CD4-positive, alpha-beta T cell treated with Interferon alpha-2 for 1 hour (primary cell): ENCODE measurements at places on chromosomes 1 and 21.

GRCh38 chr1:213976665-213977485 is 10.9 kb upstream of the PROX1 start:
- no peak for DNase-seq

DNA sequence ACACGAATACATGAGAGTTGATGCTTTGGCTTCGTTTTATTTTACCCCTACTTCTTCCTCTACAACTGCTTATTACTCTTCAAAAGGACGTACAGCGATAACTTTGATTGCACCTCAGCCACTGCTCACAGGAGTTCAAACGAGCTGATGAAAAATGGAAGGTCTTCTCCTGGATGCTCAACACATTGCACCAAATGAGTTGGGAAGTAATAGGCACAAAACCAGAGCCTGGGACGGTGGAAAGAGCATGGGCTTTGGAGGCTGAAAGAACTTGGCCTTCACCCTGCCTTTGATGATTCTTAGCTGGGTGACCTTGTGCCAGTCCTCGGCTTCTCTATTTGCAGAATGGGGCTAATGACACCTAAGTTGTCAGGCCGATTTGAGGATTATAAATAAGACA is 4.8 kb downstream of the CD53 start:
- no peak for DNase-seq

DNA sequence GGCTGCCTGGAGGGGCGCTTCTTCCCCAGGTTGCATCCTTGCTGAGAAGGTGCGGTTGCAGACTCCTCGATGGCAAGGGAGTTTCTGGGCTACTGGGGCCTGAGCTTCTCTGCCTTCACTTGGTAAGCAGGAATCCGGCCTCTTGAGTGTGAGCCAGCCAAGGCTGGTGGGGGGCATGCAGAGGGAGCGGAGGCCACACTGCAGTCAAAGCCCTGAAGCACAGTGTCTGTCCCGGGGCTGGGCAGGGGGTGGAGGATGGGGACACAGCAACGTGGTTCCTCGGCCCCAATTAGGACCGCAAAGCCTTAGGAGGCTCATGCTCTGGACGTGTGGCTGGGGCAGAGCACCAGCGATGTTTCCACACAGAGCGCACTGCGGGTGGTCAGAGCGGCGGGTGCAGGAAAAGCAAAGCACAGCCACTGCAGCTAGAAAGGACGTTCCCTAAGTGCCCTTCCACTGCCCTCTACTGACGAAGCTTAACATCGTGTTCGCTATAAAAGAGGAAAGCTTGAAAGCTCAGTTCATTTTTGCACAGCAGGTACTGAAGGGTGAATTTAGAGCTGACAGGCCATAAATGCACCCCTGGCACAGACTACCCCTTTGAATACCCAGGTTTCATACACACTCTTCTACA is 60.7 kb upstream of the COG2 start:
- no peak for DNase-seq

DNA sequence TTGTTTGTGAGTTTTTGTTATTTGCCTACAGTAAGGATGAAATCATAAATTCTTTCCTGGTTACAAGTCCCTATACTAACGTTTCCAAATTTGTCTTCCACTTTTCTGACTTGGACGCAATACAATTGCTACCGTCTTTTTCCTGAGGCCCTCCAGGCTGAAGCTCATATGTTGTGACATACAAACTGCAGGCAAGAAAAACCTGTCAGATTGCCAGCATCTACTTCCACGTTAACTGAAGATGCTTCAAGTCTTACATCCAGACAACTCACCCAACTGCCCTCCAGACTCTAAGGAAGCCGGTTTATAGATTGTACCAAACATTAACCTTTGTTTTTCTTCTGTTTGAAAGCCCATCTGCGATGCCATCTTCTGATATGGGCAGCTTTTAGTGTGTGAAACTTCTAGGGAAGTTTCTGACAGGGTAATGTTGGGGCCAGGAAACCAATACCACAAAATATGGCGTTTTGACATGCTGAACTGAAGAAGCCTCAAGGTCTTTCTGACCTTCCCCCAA is 21.4 kb upstream of the RNF11 start:
- peak; percentile 26 for DNase-seq

DNA sequence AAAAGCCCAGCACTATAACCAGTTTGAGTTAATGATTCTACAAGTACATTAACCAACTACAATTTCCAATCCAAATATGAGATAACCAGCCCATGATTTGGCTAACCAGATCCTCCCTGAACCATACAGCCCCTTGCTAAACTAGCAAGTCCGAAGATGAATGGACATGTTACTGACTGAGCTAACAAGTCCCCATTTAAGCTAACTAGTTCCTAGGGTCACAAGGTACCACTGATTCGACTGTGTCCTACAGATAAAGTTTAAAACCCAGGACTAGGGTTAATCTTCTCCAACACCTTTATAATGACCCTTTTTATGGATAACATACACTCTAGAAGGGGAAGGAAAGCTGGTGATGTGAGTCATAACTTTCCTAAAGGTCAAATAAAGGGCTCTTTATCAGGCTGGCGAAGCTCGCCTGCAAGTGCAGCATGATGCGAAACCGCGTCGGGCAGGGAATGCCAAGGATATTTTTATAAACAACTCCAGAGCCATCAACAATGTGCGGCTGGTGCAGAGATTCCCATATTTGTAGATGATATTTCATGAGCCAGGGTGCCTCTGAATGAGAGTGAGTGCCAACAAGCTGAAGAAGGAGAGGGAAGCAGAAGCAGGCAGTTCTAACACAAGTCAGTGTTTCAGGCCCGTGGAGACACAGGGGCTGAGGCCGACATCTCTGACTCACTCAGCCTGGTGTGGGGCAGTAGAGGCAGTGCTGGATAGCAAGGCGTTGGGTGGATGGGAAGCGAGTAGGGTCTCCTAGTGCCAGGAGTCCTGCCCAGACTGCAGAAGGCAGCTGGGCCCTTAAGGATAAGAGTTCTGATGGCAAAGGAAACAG is 75.6 kb upstream of the ROR1 start:
- DNase-seq = no peak
